ENCODE measurements at places on chromosomes 5 and 9. TPM values are rescaled to one million over a fixed set of nuclear protein-coding genes. Genes with fewer than 3 reads are reported as not detected.

The ADRA1B gene
- polyA plus RNA-seq: 11.6 TPM

The GPX8 gene
- 14.4 TPM for polyA plus RNA-seq

The PCAT7 gene
- not detected for polyA plus RNA-seq

The ZBTB34 gene
- polyA plus RNA-seq: 16.0 TPM

The PHAX gene
- 65.5 TPM for polyA plus RNA-seq

The PDZD2 gene
- 33.1 TPM for polyA plus RNA-seq

The CHSY3 gene
- polyA plus RNA-seq: 4.3 TPM

The IGFBPL1 gene
- 11.3 TPM for polyA plus RNA-seq

The INSL6 gene
- 0.55 TPM for polyA plus RNA-seq

The CACFD1 gene
- 53.7 TPM for polyA plus RNA-seq

The CTXN3 gene
- polyA plus RNA-seq: 10.8 TPM

GRCh38 chr9:88370346-88370745 lies 17.9 kb upstream of the SPIN1 start:
- no peak for DNase-seq

- DNase-seq: peak; percentile 55
These were observed 274.6 kb downstream of the ANXA1 start for GRCh38 chr9:73426269-73426668.

DNA sequence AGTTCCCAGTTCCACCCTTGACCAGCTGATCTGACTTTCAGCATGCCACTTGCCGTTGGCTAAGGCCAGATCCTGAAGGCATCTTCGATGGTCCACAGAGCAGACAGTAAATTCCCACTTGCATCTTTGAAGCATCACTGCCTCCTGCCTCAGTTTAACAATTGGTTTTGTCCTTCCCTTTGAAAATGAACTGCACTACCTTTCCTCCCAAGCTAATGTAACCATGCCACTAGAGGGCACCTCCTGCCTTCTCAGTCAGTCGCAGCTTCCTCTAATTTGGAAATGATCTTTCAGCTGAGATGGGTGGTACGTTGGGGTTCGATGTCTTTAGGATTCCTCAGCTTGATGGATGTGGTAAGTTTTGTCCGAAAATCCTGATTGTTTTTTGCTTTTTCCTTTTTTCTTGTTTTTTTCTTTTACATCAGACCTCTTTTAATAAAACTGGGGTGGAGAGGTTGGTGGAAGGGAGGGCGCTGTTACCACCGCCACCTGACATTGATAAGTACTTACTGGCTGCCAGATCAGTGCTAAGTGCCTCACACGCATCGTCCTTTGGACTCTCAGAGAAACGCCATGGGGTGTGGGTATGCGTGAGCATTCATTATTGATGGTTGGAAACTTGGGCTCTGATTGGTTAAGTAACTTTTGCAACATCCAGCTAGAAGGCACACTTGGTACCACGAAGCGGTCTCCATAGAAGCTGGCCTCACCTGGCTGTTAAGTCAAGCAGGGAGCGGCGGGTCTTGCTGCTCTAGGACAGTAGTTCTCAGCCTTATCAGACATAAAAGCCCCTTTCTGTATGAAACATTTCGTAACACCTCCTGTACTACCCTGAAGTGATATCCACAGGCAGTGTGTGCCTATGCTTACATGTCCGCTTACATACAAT lies 16.9 kb downstream of the PTTG1 start:
- no peak for DNase-seq

DNA sequence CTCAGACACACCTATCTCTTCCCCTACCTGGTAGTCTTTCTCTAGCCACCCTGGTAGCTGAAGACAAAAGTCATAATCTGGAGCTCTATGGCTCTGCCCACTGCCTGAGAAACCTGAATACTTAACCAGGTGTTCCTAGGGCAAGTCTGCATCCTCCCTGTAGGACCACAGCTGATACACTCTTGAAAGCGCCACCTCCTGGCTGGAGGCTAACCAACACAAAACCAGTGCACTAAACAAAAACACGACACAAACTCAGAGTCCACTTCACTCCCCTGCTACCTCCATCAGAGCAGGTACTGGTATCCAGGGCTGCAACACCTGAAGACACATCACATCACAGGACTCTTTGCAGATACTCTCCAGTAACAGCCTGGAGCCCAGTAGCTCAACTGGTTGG lies 84.6 kb upstream of the ANXA1 start:
- DNase-seq: no peak

- DNase-seq: peak; percentile 13
These were observed 126.1 kb downstream of the STARD4 start for GRCh38 chr5:111385970-111386831.

GRCh38 chr5:178286226-178287090 lies 53.9 kb upstream of the PHYKPL start:
- no peak for DNase-seq

DNA sequence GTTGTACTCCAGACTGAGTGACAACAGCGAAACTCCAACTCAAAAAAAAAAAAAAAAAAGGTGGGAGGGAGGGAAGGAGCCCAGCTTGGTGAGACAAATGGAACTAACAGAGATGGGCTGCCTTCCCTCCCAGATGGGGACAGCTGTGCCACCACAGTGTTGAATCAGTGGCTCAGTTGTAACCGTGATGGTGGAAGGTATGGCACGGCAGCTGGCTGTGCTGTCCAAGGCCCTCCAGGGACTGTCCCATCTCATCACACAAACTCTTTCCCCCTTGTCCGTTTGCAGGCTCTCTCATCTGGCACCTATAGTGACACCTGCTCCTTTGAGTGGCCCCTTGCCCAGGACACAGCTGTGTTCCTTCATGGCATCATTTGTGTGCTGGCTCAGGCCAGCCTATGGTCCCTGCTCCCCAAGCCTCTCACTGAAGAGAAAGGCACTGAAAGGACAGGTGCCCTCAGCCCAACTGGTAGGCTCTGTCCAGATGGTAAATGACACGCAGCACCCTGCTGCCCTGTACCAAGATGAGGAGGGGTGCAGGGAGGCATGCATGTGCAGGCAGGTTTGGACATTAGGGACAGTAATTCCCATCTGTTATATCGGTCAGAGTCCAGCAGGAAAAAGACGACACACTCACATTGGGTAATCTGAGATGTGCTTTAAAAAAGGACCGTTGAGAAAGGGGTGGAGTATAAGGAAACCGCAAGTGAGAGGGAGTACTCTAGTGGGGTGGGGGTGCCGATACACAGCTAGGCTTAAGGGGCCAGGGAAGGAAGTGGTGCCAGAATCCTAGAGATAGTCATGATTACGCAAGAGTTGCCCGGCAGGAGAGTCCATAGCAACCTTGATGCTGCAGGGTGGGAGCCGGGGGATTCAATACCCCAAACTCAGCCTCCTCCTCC lies 4.3 kb downstream of the SMIM33 start:
- DNase-seq: no peak

- DNase-seq: no peak
These were observed 2.4 kb downstream of the DCAF12 start for GRCh38 chr9:34124099-34124498.

DNA sequence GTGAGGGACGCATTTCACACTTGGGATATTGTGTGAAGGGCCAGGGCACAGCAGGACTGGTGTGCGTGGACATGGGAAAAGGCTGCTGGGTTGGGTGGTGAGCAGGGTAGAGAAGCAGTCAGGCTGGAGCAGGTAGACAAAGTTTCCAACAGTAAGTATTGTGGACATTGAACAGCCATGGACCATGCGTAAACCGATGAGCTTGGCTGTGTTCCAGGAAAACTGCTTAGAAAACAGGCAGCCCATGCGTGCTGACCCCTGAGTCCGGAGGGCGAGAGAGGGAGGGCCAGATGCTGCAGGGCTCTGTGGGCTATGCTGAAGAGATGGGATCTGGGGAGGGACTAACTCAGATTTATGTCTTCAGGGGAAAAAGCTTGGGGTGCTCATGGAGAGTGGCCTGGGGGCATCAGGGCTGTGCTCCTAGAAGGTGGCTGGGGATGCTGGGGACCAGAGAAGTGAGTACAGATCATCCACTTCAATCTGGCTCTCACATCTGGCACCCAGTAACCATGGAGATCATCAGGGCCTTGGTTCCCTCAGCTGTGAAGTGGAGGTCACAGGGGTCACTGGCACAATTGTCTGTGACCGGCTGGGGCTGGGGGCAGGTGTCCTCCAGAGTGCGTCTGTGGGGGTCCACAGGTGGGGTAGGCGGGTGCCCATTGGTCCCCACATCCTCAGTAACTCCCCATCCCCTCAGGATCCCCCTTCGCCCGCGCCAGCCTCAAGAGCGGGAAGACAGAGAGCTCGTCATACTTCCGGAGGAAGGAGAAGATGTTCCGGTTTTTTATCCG lies 93.3 kb downstream of the CACNA1B start:
- DNase-seq: no peak

- DNase-seq: no peak
These were observed 16.8 kb downstream of the FAM78A start for GRCh38 chr9:131259432-131259898.

- no peak for DNase-seq
These were observed 15.2 kb downstream of the TSTD2 start for GRCh38 chr9:97617939-97618416.

GRCh38 chr9:132350861-132351315 lies 3.9 kb downstream of the SETX start:
- no peak for DNase-seq

Data from spinal cord (tissue), 10 donors.